Small intestine (tissue), 16 donors: ENCODE measurements at places on chromosomes 7 and 10. TPM values are rescaled to one million over a fixed set of nuclear protein-coding genes. Genes with fewer than 3 reads are reported as not detected.

Gene CYP26C1
- polyA plus RNA-seq = not detected

Gene LAMB1
- polyA plus RNA-seq = 15.9 TPM

Gene PTN
- polyA plus RNA-seq = not detected

Gene GAD2
- not detected for polyA plus RNA-seq

Gene NANOS1
- polyA plus RNA-seq = 0.50 TPM

Gene CALHM1
- polyA plus RNA-seq = not detected

Gene FAM20C
- polyA plus RNA-seq = 19.7 TPM

Gene GNAI1
- 6.7 TPM for polyA plus RNA-seq

Gene SORCS3
- 0.07 TPM for polyA plus RNA-seq

Gene KCP
- 1.0 TPM for polyA plus RNA-seq

Gene UFSP1
- 4.9 TPM for polyA plus RNA-seq

Gene CDC14C
- polyA plus RNA-seq = 0.03 TPM

Gene TMEM225B
- polyA plus RNA-seq = 0.45 TPM

Gene SP8
- polyA plus RNA-seq = not detected

Gene PON1
- polyA plus RNA-seq = 0.04 TPM

Gene CCL24
- 28.3 TPM for polyA plus RNA-seq

Gene TAS2R4
- polyA plus RNA-seq = not detected

Gene EPO
- not detected for polyA plus RNA-seq

Gene PPRC1
- 4.5 TPM for polyA plus RNA-seq

Gene RELN
- not detected for polyA plus RNA-seq

Gene XRCC2
- polyA plus RNA-seq = 5.9 TPM
